ENCODE measurements at places on chromosomes 7 and 10.

DNA sequence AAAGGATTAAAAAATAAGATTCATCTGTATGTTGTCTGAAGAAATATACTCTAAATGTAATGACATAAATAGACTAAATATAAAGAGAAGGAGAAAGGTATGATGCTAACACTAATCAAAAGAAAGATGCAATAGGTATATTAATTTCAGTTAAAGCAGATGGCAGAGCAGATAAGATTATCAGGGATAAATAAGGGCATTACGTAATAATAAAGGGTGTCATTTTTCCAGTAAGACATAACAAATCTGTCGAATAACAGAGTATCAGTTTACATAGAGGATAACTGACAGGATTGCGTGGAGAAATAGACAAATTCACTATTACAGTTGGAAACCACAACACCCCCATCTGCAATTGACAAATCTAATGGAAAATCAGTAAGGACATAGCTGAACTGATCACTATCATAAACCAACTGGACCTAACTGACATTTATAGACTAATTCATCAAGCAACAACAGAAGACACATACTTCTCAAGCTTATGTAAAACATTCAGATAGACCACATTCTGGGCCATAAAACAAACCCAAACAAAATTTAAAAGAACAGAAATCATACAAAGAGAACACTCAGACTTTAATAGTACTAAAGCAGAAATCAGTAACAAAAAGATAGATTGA lies 384.1 kb upstream of the COBL start:
- DNase-seq: no peak

GRCh38 chr7:46960970-46961369 lies 620.9 kb downstream of the TNS3 start:
- DNase-seq: no peak

GRCh38 chr10:48246501-48246900 lies 28.0 kb downstream of the FRMPD2 start:
- no peak for DNase-seq

DNA sequence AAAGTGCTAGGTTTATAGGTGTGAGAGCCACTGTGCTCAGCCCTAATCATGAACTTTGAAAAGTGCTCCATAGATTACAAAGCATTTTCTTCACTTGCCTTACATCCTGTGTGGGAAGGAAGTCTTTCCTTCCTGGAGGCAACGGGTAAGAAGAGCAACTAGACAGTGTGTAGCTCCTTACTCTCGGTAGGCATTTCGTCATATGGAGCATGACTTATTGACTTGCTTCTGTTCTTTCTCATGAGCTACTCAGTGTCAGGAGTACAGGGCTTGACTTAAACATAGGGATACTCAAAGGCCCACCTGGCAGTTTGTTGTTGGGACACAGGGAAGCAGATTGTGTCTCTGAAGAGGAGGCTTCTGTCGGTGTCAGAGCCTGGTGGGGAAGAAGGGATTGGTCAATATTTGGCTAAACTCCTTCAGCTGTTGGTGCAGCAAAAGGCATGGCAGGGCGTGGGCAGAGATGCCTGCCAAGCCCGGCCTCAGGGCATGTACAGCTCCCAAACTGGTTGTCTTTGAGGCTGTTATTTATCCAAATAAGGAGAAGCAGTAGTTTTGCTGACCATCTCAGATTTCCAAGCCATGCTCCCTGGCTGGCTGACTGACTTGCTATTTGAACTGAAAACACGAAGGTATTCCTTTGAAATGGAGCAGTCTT lies 248.9 kb downstream of the KIAA1217 start:
- peak; percentile 44 for DNase-seq

- no peak for DNase-seq
These were observed 109.9 kb upstream of the TCERG1L start for GRCh38 chr10:131421381-131421780.

GRCh38 chr10:49610458-49611165 lies 502 bp downstream of the SLC18A3 start:
- DNase-seq: peak; percentile 47

GRCh38 chr10:113648478-113648877 lies 15.4 kb downstream of the NRAP start:
- DNase-seq: no peak

GRCh38 chr10:13499150-13499549 lies 29.7 kb downstream of the BEND7 start:
- no peak for DNase-seq

DNA sequence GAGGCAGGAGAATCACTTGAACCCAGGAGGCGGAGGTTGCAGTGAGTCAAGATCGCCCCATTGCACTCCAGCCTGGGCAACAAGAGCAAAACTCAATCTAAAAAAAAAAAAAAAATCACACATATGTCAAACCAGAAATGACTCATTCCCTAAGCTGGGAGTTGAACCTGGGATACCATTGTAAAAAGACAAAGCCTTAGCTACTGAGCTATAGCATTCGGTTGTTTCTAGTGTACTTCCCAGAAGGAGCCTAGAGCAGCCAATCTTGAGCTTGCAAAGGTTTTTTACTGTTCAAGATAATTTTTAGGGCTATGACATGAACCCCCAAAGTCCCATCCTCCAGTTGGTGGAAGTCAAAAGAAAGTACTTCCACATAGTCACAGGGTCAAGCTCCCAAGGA lies 87.9 kb downstream of the ZNF467 start:
- no peak for DNase-seq

DNA sequence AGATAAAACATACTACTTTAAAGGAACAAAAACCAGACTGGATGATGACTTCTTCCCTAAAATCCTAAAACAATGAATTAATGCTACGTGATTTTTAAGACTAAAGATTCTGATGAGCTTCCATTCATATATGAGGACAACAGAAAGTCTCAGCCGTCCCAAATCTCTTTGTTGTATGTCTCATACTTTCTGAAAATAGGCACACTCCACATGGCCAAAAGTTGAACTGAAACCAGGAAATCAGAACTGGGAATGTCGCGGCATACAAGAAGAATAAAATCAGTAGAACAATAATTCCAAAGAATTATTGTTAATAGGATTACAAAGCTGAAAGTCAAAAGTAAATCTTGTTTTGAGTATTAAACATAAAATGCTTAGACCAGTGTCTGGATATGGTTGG lies 195.4 kb upstream of the GHITM start:
- no peak for DNase-seq

DNA sequence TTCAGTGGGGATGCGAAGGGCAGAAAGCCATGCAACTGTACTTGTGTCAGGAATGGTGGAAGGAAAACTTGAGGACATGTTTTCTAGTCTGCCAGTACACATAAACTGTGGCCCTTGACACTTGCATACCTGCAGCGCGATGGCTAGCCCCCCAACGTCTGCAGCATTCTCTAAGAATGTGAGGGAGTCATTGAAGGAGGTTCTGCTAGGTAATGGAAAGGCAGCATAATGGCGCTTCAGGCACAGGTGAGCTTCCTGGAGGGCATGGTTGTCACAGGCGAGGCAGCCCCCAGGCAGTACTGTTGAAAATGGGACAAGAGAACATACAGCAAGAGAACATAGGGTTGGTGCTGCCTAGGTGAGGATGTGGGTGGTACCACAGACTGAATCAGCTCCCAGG lies 3.5 kb downstream of the LLCFC1 start:
- no peak for DNase-seq

DNA sequence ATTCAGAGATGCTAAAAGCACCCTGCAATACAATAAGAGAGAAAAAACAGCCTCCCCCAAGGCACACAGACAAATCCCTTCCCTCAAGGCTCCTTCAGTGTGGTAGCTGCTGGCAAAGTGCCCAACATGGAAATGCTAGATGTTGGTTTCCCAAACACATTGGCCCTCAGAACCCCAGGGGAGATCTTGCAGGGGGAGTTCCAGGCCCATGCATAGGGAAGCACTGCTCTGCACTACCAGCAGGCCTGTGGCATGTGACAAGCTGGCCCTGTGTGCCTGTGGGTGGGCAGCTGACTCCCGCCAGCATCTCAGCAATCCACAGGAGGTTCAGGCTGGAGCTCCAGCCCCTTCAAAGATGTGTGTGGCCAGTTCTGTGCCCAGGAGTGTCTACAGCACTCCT lies 16.8 kb upstream of the CSGALNACT2 start:
- DNase-seq: no peak

- DNase-seq: no peak
These were observed 675.6 kb upstream of the POT1 start for GRCh38 chr7:125605241-125605640.

DNA sequence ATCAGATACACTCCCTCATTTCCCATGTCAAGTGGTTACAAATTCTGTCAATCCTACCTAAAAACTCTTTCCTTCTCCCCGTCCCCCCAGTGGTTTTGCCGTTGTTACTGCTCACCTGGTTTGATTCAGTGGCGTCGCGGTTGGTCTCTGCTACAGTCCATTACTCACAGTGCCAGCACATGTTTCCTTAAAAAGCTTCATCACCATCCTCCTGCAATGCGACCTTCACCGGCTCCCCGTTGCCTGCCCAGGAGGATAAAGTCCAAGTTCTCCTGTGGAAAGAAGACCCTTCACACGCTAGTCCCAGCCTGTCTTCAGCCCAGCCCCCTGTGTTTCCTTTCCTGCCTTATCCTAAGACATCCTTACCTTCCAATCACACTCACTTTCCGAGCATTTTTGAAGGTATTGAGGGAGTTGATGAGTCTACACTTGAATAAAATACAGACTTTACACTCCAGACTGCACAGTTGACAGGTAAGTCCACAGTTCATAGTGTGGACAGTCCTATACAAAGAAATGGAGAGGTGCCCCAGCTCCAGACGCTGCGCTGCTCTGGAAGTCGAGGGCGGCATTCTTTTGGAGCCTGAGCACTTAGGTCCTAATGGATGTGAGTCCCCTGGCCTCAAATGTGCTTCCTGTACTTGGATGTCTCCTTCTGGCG lies 3.4 kb upstream of the LARP4B start:
- DNase-seq: no peak

DNA sequence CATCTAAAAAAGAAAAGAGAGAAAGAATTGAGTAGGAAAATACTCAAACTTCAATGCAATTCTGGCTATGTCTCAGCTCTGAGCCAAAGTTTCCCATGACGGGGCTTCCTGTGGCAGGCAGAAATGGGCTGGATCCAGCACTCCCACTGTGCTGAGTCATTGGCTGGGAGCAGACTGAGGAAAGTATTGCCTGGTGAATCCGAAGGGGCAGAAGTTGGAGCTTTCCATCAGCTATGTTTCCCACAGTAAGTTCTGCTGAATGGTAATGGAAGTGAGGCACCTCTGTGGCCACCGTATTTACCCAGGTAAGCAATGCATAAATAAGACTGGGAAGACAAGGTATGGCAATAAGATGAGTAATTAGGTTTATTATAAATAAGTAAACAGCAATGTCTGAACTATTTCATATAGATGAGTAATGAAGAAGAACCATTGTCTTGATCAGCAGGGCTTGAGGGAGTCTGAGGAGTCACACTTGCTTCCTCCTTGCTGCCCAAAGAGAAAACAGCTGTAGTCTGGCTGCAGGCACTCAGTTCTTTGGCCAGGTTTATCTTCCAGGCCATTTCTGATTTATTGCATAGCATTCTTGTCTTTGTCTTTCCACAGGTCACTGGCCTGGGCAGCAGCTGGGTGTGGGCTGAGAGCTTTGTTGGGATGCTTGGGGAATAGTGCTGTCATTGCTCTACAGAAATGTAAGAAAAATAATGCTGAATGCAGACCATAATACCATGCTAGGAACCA lies 255.3 kb downstream of the DNAJB9 start:
- no peak for DNase-seq

GRCh38 chr10:73649876-73650536 lies 5.8 kb downstream of the SYNPO2L start:
- no peak for DNase-seq

- DNase-seq: no peak
These were observed 113.7 kb downstream of the CDK14 start for GRCh38 chr7:90709501-90710465.

DNA sequence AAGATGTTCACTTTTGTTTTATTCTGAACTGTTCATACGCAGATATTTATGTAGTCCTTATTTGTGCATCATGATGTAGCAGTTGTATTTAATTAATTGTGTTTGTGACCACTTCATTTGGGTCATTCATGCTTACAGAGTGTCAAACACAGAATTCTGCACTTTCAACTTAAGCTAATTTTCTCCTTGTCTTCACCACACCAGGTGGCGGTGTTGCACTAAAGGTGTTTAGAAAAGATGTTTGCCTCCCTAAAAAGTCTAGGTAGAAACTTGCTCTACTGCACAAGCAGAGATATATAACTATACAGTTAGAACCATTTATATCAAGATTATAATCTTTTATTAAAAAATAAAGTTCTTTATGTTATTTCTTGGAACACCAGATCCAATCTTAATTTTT lies 1.3 kb upstream of the TAS2R38 start:
- no peak for DNase-seq

DNA sequence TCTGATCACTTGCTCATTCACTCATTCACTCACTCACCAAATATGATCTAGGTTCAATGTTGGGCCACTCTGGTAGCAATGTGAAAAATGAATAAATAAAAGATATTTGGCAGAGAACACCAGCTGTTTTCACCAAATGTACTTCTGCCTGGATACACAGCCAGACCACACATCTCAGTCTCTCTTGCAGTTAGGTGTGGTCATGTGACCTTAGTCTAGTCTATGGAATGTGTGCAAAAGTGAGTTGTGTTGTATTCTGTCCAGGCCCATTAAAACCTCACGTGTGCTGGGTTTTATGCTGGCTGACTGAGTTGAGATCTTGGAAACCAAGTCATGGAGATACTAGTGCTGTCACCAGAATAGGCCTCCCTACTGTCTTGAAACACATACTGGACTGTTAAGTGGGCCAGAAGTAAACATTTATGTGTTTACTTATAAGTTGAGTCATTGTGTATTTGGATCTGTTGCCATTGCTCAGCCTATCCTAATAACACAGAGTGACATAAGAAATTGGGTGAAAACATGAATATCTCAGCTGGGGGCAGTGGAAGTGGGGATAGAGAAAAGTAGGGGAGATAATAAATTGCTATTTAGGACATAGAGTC lies 145.5 kb downstream of the PTEN start:
- DNase-seq: no peak

GRCh38 chr10:76868098-76868977 lies 769.3 kb downstream of the KCNMA1 start:
- DNase-seq: no peak

DNA sequence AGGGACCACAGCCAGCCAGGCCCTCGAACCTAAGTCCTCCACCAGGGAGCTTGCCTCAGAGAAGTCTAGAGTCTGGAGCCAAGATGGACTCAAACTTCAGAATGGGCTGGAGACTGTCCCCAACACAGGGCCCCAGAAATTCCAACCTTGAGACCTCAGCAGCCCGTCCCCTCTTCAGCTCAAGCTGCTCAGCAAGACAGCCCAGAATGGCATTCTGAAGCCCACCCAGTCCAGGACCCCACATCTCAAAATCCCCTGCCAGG lies 15.9 kb downstream of the KCNH2 start:
- DNase-seq: peak; percentile 39

DNA sequence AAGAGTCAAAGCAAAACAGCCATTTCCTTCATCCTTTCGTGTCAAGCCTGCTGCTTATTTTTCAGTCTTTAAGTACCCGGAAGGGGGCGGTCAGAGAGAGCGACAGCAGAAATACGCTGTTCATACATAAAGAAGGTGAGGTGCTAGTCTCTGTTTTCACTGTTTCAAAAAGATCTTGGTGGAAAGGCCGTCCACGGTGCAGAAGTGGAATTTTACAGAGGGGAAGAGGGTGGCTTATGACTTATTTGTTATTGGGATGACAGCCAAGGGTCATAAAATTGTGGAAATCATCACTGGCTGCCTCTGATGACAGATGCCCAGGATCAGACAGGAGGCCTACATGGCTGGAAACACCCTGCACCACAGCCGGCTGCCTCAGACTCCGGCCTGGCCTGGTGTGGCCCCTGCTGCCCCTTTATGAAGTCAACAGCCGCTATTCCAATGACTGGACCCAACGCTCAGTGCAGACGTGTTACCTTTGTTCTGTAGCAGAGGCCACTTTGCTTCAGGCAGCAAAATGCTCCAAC lies 57.0 kb downstream of the HIPK2 start:
- no peak for DNase-seq

- DNase-seq: no peak
These were observed 266.3 kb downstream of the RPS24 start for GRCh38 chr10:78299851-78300468.
